NCI-H2107 (cell line): ENCODE measurements at places on chromosomes 5 and 9.

DNA sequence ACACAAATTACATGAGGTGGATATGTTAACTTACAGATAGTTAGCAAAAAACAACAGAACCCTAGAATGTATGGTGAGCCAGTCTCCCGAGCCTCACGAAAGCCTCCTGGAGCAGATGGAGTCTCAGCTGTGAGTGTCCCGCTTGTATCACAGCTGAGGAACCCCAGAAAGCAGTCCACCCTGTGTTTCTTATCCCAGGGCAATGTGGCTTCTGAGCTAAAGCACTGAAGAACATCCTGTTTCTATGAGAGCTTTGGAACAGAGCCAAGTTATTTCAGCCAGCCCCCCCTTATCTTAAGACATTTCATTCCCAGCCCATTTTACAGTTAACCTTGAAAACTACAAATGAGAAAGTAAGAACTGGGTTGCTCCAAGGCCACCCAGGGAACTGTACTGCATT, 1220.9 kb upstream of the CDH6 start:
- DNase-seq, result no peak

DNA sequence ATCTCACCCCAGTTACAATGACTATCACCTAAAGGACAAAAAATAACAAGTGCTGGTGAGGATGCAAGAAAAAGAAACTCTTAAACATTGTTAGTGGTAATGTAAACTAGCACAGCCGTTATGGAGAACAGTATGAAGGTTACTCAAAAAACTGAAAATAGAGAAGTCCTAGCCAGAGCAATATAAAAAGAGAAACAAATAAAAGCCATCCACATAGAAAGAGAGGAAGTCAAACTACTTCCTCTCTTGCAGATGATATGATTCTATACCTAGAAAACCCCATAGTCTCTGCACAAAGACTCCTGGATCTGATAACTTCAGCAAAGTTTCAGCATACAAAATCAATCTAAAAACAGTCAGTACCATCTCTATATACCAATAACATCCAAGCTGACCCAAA, 221.5 kb upstream of the FAM174A start:
- DNase-seq, result no peak

DNA sequence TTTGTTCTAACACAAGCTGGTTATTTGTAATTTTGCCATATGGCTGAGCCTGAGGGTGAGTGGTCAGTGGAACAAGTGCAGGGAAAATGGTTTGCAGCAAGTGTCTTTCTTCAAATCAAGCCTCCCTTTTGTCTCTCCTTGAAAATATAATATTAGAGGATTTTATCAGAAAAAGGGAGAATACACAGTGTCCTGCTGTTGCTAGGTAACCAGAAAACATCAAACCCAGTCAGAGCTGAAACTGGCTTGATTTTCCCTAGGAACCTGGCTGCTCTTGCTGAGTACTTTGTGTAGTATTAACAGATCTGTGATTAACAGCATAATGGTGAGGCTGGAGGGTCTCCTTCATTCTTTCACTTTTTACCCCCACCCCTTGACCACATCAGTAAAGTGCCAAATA, 314.0 kb downstream of the ARHGEF28 start:
- no peak for DNase-seq

GRCh38 chr9:115593587-115594091, 475.7 kb upstream of the TNC start:
- no peak for DNase-seq

GRCh38 chr9:14962193-14962882, 52.1 kb upstream of the FREM1 start:
- DNase-seq, result peak; percentile 15

- DNase-seq, result no peak
These were observed 31.7 kb downstream of the ADRB2 start for GRCh38 chr5:148858106-148858505.

GRCh38 chr5:10445352-10445751, 3.7 kb downstream of the ROPN1L start:
- DNase-seq, result no peak

DNA sequence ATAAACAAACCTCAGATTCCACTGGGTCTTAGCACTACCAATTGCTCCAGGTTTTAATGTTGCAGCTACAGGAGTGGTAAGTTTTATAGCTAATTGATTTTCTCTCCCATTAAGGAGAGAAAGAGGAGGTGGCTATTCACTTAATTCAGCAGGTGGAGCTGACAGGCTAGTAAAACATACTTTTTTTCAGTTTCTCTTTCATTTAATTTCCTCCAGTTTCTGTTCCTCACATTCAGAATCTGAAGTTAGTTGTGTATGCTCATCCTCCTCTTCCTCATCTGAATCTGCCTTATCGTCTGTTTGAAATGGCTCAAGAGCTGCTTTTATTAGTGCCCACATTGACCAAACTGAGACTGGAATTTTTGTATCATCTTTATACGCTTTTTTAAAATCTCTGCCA, 98.0 kb downstream of the PLPPR1 start:
- DNase-seq, result no peak

DNA sequence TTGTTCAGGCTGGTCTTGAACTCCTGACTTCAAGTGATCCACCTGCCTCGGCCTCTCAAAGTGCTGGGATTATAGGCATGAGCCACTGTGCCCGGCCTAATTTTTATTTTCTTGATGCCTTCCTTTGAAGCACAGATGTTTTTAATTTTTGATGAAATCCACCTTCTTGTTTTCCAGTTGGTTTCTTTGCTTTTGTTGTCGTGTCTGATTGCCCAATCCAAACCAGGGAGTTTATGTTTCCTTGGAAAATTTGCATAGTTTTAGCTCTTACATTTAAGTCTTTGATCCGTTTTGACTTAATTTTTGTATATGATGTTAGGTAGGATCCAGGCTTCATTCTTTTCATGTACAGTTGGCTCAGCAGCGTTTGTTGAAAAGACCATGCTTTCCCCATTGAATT, 15.2 kb downstream of the EHMT1 start:
- DNase-seq, result no peak

DNA sequence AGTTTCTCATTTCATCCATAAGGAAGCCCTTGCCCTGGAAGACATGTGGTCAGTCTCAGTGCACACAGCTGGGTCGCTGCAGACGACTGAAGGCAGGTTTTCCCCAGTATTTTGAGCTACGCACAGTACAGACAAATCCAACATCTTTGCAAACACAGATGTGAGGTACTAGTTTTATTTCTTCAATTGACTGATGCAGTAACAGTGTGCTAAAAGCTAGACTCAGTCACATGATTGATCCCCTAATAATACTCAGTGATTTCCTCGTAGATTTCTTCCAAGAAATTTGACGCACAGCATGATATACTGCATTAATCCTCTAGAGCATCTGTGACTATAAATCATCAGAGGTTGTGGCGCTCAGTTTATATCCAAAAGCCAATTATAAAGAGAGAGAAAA, 346.1 kb downstream of the DIRAS2 start:
- DNase-seq, result no peak

GRCh38 chr5:110663525-110663924, 62.9 kb downstream of the TMEM232 start:
- DNase-seq, result no peak

DNA sequence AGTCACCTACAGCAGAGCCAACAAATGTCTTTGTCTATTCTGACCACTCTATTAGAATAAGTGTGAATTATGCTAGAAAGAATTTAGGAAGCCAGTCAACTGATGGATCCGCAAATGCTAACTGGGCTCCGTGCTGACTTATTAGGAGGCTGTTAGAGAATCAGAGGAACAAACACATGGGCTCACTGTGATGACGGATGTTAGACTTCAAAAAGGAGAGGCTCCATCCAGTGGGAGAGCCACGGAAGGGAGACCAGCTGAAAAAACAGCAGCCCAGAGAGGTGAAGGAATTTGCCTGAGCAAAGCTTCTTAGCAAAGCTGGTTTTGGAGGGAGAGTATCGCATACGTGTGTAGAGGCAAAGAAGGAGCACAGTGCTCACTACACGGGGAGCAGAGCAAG, 5.8 kb upstream of the TGFBI start:
- DNase-seq, result no peak

- no peak for DNase-seq
These were observed 308.9 kb upstream of the MPDZ start for GRCh38 chr9:13588151-13589033.

- DNase-seq, result no peak
These were observed 349.3 kb downstream of the ADAMTS6 start for GRCh38 chr5:65132386-65132785.

DNA sequence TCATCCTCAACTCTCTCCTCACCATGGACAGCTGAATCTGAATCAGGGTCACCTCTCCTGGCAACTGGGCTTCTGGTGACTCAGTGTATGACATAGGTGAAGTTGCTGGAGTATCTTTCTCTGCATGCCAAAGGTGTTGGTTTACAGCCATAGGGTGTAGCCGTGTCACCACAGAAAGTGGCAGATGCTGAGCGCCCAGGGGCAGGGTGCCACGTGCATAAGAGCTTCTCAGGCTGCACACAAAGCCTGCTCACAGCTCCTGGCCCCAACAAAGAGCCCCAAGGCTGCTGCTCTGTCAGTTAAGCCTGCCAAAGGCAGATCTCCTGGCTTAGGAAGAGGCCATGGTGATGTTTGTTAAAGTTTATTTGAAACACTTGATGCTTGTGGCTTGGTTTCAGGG, 297.7 kb upstream of the WWC1 start:
- DNase-seq, result no peak

- no peak for DNase-seq
These were observed 185.0 kb downstream of the NR2F1-AS1 start for GRCh38 chr5:93395971-93396379.

- no peak for DNase-seq
These were observed 28.2 kb downstream of the YIPF5 start for GRCh38 chr5:144142139-144142823.

- no peak for DNase-seq
These were observed 337.1 kb upstream of the PANK3 start for GRCh38 chr5:168916266-168916665.

DNA sequence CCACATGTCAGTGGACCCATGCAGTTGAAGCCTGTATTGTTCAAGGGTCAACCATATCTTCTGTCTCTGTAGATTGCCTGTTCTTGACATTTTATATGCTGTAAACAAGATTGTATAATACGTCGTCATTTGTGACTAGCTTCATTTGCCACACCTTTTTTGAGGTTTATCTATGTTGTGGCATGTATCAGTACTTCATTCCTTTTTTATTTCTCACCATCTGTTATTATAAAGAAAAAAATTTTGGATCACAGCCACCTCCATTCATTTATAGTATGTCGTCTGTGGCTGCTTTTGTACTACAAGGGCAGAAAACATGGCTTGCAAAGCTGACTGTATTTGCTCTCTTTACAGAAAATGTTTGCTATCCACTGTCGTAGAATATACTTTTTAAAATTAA, 72.4 kb downstream of the TEK start:
- DNase-seq, result no peak

GRCh38 chr5:32405507-32405906, 39.0 kb downstream of the ZFR start:
- DNase-seq, result no peak

DNA sequence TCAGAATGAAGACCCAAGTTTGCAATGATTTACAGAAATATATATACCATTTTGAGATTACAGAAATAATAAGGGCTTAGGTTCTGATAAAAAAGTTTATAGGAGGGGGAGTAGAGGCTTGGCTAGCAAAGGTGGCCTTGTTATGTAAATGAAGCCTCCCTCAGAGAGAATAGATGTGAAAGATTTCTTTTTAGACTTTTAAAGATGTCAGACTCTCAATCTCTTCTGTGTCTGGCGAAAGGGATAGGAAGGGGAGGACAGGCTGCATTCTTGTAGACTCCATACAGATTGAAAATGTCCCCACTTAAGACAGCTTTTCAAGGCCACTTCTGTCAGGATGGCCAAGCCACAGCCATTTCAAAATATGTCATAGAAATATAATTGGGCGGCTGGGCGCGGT, 63.1 kb upstream of the CLINT1 start:
- no peak for DNase-seq

DNA sequence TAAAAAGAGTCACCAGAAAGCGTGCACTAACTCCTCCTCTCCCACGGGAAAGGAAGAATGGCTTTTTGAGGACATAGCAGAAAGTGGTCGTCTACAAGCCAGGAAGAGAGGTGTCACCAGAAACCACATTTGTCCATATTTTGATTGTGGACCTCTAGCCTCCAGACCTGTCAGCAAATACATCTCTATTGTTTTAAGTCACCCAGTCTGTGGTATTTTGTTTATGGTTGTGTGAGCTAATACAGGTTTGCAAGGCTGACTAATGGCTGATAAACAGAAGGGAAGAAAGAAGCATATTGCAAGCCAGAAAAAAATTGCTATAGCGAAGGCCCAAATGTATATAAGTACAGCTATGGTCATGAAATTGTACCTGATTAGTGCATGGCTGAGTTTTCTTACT, 21.4 kb downstream of the WDR70 start:
- no peak for DNase-seq

GRCh38 chr5:19498852-19499251, 489.1 kb downstream of the CDH18 start:
- DNase-seq, result no peak

- no peak for DNase-seq
These were observed 170.3 kb upstream of the FTMT start for GRCh38 chr5:121681229-121681855.

DNA sequence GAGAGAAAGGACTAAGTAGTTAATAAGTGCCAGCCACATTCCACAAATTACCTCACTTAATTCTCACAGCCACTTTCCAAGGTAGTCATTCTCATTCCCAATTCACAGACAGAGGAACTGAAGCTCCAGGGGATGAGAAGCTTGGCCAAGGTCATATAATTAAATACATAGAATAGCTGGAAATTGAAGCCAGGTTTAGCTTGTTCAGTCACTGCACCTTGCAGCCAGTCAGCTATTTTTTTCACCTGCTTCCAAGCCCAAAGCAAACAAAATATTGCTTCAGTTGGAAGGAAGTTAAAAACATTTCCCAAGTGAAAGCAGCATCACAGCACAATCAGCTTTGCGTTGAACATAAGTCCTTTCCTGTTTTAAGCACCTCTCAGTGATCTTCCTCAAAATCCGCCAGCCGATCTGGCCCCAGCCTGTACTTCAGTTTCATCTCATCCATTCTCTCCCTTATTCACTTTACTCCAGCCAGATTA, 4.8 kb downstream of the ALDH1A1 start:
- DNase-seq, result no peak

DNA sequence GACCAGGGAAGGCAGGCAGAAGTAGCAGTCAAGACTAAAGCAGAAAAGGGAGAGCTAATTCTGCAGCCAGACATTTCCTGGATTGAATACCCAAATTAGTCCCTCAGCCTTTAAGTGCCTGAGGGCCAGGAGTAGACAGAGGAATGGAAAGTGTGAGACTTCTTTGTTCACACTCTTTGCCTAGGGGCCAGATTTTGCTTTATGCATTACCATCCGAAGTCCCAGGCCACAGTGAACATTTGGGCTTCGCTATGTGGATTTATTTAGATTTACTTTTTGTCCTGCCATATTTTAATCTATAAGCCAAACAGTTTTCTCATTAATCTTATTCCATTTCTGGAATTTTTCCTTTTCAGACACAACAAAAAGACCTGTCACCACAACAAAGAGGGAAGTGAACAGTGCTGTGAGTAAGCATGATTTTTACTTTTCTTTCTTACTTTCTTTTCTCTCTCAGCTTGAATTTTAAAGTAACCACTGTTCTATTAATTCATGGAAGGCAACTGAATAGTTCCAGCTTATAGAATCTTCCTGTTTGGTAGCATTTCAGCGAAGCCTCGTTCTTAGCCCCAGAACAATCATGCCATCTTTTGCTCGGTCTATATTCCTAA, 52.6 kb downstream of the PDCD1LG2 start:
- DNase-seq, result no peak
